ENCODE measurements at places on chromosomes 2 and 18.

DNA sequence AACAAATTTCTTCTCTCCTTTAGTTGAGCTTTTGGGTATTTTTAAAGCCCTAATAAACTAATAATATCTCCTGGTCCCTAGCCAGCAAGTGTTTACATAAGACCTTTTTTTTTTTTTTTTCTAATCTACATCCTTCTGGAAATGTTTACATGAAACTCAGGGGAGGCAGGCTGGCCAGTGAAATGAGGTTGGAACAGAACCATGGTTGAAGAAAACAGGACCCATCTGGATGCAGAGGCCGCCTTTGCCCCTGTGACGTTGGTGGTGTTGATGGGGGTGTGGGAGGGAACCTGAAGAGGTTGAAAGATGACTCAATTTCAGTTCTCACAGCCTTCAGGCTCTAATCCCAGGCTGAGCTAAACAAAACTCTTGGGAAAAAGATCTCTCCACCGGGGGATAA is 118.5 kb downstream of the NRP2 start:
- DNase-seq, result no peak

GRCh38 chr2:10477443-10478297 is 29.5 kb upstream of the ODC1 start:
- DNase-seq, result no peak

GRCh38 chr2:175914846-175915245 is 87.2 kb downstream of the LNPK start:
- no peak for DNase-seq

- DNase-seq, result no peak
Measured at GRCh38 chr2:100018341-100019193, 123.8 kb downstream of the AFF3 start.

- no peak for DNase-seq
Measured at GRCh38 chr2:225400060-225400511, 576 bp downstream of the NYAP2 start.

DNA sequence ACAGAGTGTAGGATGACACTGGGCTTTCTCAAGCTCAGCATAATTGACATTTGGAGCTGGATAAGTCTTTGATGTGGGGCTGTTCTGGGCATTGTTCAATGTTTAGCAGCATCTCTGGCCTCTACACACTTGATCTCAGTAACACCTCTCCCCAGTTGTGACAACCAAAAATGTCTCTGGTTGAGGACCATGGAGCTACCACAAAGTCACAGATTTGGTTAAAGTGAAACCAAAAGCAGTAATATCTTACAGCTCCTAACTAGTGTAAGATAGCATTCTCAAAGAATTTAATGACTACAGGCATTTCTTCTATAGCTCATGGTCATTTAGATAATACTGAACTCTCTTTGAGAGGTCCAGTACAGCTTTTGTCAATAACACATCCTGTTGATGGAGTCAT is 23.4 kb upstream of the PAX3 start:
- no peak for DNase-seq

Measured in activated CD4-positive, alpha-beta memory T cell treated with anti-CD3 and anti-CD28 coated beads, Interleukin-2, amount 10 ng/mL, durations not matched to agents 7 days and 5 days (primary cell).